ENCODE measurements at places on chromosomes 3 and 15.

- DNase-seq = peak; percentile 79
Observed at GRCh38 chr15:39918688-39919385, 1.2 kb downstream of the GPR176 start.

GRCh38 chr3:132090921-132091320, 56.1 kb upstream of the CPNE4 start:
- DNase-seq = peak; percentile 41

- no peak for DNase-seq
Observed at GRCh38 chr3:119492128-119492527, 6.2 kb upstream of the TIMMDC1 start.

DNA sequence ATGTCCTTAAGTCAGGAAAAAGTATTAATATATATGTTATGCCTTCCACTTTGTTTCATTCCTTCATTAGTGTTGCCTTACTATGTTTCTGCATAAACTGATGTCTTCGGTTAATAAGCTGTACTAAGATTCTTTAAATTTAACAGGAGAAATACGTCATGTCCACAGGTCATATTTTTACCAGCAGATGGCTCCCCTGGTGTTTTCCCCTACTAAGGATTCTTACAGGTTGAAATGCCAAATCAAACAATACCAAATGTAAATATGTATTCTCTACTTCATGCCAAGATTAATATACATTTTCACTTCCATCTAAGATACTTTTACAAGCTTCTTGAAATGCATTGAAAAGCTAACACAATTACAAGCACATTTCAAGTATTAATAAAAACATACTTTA, 1602.1 kb downstream of the SI start:
- no peak for DNase-seq

DNA sequence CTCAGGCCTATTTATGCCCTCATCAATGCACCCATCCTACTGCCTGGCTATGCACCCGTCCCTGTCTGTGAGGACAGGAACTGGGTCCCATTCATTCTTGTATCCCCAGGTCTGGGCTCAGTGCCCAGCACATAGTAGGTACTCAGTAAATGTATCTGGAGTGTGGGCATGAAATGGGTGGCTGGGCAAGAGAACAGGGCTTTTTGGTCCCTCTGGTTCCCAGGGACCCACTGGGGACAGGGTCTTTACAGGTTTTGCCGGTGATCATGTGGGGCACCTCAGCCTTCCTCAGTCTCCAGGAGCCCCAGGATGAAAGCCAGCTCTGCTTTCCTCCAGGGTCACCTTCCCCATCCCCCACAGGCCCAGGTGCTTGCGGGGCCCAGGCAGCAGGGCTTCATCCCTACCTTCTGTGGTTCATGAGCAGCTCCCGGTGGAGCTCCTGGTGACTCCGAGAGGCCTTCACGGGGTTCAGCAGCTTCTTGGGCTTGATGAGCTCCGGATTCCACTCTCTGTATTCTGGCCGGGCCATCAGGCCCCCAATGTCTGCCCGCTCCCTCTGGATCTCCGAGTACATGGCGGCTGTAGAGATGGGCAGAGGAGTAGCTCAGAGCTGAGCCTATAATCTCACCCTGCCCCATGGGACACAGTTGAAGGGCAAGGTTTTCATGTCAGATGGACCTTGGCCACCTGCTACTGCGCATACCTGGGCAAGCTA, 7.7 kb downstream of the FAM107A start:
- no peak for DNase-seq

DNA sequence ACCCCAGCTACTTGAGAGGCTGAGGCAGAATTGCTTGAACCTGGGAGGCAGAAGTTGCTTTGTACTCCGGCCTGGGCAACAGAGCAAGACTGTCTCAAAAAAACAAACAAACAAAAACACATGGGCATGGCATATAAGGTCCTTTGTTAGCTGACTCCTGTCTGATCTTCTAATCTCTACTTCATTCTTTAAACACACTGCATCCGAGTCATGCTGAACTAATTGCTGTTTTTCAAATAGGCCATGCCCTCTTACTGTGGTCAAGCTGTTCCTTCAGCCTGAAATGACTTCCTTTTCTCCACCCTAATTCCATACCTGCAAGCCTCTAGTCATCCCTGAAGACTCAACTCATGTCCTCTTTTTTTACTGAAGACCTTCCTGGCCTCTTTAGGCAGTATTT, 22.3 kb upstream of the SLMAP start:
- no peak for DNase-seq

DNA sequence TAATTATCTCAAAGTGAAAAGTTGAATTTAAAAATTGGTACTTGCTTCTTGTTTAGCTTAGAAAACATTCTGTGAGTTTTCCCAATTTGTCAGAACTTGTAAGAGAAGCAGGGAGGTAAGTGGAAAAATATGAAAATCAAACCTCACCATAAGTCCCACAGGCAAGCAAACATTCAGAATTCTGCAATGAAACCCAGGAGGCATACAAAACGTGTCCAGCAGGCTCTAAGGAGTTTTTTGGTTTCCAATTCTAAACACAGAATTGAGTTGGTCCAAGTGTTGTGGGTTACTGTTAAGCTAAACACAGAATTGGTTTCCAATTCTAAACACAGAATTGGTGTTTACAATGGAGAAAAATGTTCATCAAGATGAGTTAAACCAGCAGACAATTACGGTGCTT, 27.1 kb upstream of the ACKR4 start:
- no peak for DNase-seq

GRCh38 chr3:152315623-152316022, 46.9 kb downstream of the MBNL1 start:
- no peak for DNase-seq

DNA sequence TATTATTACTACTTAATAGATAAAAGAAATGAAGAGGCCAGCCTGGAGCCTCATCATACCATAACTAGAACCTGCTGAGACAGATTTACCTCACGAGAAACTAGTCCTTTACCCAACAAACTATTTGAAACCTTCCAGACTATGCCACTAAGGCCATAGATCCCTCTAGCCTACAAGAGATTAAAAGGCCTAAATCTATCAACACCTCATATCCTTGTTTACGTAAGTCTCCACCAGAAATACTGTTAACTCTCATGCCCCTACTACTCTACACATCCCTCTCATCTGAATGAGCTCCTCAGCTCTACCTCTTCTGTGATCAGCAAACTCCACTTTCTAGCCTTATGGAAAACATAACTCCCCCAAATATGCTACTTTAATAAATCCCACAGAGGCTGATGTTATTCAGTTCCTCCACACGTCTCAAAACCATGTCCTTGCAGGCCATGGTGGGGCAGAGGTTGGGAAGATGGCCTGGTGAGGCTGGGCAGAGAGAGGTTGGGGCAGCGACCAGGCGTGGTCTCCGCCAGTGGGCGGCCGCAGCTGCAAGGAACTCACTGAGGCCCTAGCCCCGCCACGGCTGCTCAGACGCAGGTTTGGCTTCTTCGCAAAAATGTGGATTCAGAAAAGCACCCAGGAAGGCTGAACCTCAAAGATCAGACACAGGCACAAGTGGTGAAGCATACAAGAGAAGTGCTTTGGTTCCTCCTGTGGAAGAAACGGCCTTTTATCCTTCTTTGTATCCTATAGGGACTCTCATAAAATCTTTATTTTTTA, 65.8 kb downstream of the GSK3B start:
- DNase-seq = no peak

DNA sequence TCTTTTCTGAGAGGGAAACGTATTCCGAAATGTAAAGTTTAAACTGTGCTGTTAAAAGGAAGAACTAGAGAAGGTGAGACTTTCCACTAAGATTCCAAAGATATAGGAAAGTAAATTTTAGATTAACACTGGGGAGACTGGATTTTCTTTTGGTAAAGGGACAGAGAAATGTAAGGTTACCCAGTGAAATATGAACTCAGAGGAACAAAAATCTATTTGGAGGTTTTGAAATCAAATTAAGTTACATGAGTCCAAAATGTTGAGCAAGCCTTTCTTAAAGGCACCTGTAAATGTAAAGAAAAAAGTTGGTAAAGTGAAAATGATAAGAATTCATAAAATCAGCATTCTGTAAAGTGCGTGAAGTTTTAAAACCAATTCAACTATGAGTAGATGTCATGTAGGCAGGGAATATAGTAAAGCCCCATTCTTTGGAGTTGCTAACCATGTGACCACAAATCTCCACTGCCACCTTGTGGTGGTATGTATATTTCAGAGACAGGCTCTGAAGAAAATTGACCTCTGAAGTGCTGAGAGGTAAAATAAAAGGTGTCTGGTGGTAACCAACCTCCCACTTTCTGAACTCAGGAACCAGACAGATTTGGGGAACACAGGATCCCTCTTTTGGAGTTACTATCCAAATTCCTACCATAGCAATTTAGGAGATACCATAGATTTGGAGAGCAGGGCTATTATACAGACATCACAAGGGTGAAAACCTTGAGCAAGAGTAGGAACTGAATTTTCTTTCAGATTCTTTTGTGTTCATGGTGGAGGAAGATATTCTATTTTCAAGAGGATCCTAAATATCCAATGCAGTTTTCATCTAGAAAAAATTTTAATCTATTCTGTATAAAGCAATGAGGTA, 215.3 kb downstream of the ROBO2 start:
- peak; percentile 0 for DNase-seq

DNA sequence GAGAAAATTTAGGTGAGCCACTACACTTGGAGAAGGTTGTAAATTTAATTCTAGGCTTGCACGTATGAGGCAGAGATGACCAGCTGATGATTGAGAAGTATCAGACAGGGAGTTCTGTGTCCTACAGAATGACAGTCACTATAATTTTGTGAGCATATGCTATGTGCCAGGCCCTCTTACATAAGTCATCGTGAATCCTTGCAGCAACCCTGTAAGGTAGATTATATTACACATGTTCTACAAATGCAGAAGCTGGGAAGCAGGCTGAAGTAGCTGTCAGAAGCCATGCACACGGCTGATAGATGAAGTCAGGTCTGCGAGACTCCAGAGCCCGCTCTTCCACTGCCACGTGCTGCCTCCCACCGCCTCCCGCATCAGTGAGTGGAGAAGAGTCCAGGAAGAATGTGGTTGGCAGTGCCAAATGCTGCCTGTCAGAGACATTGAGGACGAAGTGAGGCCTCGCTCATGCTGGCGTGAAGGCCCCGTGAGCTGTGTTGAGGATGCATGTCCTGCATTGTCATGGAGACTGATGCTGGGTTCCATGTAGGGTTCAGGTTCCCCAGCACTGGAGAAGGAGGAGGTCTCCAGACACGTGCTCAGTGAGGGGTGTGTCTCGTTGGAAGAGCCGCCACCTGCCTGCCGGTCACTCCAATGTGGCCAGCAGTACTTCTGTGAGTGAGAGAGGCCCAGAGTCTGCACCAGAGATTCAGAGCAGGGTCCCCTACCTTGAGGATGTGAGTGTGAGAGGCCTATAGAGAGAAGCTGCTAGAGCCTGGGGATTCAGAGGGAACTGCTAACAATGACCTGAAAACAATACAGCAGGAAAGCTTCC, 123.3 kb upstream of the PLXNA1 start:
- no peak for DNase-seq

- DNase-seq = peak; percentile 2
Observed at GRCh38 chr3:63387568-63387967, 109.5 kb downstream of the SYNPR start.

DNA sequence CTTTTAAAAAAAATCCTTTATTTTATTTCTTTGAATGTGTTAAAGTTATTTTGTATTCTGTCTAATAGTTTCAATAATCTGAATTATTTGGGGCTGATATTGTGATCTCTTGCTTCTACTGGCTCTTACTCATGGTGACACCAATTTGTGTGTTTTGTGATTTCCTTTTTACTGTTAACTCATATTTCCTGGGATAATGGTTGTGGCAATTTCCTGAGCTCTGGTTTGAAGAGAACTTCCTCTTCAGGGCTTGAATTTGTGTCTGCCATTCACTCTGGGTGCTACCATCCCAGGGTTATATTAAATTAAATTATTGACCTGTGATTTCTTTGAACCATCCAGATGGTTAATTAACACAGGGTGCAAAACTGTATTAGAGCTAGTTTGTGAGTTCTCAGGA, 60.4 kb upstream of the RNF7 start:
- no peak for DNase-seq

- no peak for DNase-seq
Observed at GRCh38 chr3:136186846-136187245, 9.3 kb downstream of the MSL2 start.

DNA sequence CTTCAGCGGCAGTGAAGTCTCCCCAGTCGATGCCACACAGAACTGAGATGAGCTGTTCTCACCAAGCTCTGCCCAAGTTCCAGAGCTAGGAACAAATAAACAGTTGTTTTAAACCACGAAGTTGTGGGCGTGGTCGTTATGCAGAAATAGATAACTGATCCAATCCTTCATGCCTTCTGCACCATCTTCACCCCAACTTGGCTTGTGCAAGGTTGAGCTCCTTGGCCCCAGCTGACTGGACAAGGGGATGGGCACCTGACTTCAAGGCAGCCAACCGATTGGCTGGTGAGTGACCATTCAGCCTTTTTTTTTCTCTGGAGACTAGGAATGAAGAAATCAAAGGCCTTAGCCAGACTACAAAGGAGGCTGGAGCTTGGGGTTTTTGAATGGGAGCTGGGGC, 23.9 kb downstream of the LINGO1 start:
- peak; percentile 13 for DNase-seq

DNA sequence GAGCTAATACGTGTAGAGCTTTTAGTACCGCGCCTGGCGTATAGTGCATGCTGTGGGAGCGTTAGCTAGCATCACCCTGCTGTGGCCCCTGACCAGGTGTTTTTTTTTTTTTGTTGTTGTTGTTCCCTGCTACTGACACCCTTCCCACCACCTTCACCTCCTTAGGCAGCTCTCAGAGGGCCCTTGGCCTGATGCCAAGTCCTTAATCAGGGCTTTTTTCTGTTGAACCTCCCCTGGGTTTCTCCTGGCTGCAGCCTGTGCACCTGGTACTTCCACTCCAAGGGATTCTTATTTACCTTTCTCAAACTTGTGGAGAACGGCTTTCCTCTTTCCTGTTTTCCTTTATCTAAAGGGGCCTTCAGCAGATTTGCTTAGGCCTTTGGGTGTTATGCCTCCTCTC, 53.3 kb downstream of the SLC7A14 start:
- DNase-seq = no peak

GRCh38 chr15:73897441-73898261, 24.3 kb downstream of the TBC1D21 start:
- peak; percentile 96 for DNase-seq

- DNase-seq = peak; percentile 0
Observed at GRCh38 chr3:535566-536416, 339.2 kb downstream of the CHL1 start.

- DNase-seq = no peak
Observed at GRCh38 chr3:100097919-100098783, 16.1 kb downstream of the FILIP1L start.

DNA sequence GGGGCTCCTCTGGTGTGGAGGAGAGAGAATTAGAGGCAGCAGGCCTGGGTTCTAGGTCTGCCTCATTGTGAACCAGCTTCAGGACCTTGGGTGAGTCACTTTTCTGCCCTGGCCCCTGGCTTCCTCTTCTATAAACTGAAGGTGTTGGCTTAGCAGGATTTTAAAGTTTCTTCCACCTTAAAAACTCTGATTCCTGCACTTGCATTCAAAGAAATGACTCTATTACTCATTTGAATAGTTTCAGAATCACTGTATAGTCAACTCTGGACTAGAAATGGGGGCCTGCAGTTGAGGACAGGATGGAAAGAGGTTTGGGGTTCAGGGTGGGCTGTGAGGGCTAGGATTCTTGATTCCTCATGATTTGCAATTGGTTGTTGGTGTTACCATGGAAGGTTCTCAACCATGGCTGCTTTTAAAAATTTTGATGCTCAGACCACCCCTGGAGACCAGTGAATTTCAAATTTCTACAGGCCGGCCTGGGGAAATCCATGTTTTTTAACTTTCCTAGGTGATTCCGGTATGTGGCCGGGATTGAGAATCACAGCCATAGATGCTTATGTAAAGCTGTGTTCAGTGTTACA, 19.9 kb downstream of the SMAD3 start:
- DNase-seq = no peak
